NCI-H526 (cell line): ENCODE measurements at places on chromosomes 12 and 14.

- no peak for DNase-seq
Measured at GRCh38 chr12:27674989-27675388, 21.3 kb upstream of the REP15 start.

- DNase-seq: no peak
Measured at GRCh38 chr12:16586350-16587109, 19.4 kb downstream of the LMO3 start.

GRCh38 chr14:97446087-97446486 lies 648.9 kb downstream of the VRK1 start:
- DNase-seq: peak; percentile 64

GRCh38 chr14:69324341-69324931 lies 64.5 kb downstream of the GALNT16 start:
- no peak for DNase-seq

- no peak for DNase-seq
Measured at GRCh38 chr12:38175538-38175937, 141.0 kb upstream of the ALG10B start.

DNA sequence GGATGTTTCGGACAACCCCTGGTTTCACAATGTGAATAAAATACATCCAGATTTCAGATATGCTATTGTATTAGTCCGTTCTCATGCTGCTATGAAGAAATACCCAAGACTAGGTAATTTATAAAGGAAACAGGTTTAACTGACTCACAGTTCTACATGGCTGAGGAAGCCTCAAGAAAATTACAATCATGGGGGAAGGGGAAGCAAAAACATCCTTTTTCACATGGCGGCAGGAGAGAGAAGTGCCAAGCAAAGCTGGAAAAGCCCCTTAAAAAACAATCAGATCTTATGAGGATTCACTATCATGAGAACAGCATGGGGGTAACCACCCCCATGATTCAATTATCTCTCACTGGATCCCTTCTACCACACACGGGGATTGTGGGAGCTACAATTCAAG lies 451.7 kb downstream of the MDGA2 start:
- no peak for DNase-seq

DNA sequence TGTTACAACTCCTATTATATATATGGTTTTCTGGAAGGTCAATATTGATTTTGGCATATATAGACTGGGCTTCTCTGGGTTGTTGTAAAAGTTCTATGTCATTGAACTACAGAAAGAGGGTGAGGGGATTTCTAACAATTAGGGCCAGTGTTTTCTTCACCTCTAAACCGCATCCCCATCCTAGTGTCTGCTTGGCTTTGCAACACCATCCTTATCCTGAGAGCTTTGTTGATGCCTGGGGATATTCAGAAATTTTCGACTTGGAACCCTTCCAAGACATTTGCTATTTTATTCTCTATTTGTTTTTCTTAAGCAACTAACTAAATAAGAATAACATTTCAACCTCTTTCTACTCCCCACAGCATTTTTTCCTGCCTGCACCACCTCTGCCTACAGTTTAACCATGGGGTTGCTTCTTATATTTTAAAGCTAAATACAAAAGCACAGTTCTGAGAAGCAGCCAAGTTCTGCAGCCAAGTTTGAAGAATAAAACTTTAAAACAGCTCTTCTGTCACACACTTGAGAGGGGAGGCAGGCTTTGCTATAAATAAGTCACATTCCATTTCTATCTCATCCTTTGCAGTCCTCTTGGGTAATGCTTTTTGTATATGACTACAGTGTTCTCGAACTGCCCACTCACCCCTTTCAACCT lies 53.4 kb downstream of the RGS6 start:
- no peak for DNase-seq

DNA sequence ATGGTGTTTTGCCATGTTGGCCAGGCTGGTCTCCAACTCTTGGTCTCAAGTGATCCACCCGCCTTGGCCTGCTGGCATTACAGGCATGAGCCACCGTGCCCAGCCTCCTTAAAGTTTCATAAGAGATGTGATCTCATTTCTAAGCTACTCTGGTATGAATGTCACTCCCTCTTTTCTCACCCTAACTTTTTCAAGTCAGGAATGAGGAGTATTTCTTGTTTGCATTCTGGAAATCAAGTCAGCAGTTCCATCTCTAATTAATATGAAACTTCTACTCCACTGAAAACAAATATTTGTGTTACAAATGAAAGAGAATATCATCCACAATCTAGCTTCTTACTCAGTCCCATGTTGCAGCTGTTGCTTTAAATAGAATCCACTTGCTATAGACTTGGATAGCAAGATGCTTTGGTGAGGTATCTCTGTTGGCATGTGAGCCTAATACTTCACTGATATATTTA lies 61.3 kb downstream of the ARF6 start:
- DNase-seq: no peak

DNA sequence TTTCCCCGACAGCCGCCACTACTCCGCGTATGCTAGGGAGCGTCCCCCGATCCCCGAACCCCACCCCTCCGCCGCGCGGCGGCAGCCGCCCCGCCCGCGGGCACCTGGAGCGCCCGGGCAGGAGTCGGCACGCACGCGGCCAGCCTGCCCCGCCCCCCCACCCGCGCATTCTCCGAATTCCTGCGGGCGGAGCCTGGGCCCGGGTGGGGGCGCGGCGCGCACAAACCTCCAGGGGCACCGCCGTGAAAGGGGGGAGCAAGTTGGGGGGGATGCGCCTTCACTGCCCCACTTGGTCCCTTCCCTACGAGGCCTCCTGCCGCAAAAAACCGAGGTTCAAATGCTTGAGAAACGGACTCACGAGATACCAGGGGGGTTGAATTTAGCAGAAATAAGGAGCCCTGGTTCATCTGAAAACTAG lies 1.7 kb downstream of the AJUBA start:
- peak; percentile 26 for DNase-seq

DNA sequence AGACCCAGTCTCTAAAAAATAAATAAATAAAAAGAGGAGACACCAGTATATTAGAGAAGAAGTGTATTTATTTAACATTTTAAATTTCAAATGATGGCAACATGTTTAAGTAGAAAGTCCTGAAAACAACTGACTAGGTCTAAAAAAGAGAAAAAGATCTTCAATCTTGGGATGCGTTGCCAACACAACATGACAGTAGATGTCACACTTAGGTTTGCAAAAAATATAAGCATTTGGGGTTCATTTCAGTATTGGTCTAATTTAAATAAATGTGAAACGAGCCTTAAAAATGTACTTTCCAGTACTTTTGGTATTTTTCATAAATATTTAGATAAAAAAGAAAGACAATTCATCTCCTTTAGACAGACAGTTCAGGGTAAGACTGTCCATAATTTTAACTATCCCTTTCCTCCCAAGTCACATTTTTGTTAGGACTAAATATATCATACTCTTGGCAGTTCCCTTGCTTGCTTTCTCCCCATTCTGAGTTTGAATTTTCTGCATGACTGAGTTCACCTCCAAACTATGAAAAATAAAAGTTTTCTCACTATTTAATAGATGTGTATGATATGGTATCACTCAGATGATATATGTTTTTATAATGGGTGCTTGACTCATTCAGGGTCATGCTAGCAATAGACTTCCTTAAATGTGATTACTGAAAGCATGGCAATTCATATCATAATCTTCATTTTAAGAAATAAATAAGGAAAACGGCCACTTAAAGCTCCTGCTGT lies 4.3 kb downstream of the C14orf93 start:
- no peak for DNase-seq

DNA sequence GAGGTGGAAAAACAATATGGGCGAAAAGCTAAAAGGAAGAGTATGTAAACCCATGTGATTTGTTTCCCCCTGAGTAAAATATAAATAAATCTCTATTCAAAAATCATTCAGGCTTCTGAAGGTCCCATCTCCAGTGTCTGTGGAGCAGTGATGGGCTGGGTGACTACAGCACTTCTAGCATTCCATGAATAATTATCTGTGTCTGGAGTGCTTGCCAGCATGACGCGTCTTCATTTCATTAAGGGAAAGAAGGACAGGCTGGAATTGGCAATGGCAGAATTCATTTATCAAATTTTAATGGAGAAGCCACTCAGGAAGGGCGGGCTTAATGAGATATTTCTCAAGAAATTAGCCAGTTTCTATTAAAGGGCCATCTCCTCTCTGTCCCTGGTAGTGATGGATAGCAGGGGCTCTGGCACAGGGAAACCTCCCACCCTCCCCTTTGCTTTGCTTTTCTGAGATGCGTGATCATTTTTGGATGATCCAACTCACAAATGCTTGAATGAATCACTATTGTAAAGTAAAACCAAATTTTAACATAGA lies 916.3 kb upstream of the SEL1L start:
- no peak for DNase-seq

DNA sequence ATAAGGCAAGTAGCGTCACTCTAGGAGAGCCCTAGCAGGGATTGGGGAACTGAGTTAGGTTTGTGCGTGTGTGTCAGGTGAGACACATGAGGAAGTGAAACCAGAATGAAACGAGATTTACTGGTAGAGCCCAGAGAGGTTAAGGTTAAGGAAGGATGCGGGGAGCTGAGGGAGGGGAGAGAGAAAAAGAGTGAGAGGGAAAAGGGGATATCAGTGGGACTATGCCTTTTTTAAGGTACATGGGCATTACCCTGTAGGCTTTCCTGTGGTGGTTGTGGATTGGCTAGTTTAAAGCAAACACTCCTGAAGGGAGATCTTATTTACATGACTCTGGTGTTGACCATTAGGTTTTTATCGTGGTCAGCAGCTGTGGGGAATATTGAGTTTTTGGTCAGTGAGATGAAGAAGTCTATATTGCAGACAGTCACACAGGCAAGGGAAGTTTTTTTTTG lies 13.9 kb downstream of the ZDHHC17 start:
- no peak for DNase-seq

- no peak for DNase-seq
Measured at GRCh38 chr12:70507442-70507841, 129.8 kb downstream of the PTPRB start.

DNA sequence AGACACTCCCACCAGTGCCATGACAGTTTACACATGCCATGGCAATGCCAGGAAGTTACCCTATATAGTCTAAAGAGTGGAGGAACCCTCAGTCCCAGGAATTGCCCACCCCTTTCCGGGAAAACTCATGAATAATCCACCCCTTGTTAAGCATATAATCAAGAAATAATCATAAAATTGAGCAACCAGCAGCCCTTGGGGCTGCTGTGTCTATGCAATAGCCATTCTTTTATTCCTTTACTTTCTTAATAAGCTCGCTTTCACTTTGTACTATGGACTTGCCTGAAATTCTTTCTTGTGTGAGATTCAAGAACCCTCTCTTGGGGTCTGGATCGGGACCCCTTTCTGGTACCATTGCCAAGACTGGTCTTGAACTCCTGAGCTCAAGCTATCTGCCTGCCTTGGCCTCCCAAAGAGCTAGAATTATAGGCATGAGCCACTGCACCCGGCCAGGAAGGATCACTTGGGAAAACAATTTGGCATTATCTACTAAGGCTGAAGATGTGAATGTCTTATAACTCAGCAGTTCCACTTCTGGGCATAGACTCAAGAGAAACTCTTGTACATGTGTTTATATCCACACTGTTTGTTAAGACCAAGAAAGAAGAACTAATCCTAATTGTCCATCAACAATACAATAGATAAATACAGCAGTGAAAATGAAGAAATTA lies 35.9 kb upstream of the CEP83 start:
- no peak for DNase-seq

DNA sequence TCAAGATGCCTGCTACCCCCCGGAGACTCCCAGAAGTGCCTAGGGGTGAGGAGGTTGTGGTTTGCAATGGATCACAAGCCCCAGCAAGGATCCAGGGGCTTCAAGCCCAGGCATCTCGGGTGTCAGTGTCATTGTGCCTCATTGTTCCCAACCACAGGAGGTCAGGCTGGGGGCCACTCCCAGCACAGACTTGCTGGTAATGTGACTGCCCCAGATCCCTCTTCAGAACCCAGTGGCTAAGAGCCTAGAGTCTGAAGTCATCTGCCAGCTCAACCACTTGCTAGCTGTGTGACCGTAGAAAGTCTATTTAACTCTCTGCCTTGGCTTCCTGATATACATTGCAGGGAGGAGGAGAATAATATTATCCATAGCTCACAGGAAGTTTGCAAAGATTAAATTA lies 7.7 kb upstream of the ASB2 start:
- no peak for DNase-seq

- DNase-seq: peak; percentile 21
Measured at GRCh38 chr12:6355491-6356373, 13.9 kb upstream of the TNFRSF1A start.
